ENCODE measurements at places on chromosomes 12 and 14. TPM values are rescaled to one million over a fixed set of nuclear protein-coding genes. Genes with fewer than 3 reads are reported as not detected.

DENND5B gene
- total RNA-seq = 0.33 TPM

DNA sequence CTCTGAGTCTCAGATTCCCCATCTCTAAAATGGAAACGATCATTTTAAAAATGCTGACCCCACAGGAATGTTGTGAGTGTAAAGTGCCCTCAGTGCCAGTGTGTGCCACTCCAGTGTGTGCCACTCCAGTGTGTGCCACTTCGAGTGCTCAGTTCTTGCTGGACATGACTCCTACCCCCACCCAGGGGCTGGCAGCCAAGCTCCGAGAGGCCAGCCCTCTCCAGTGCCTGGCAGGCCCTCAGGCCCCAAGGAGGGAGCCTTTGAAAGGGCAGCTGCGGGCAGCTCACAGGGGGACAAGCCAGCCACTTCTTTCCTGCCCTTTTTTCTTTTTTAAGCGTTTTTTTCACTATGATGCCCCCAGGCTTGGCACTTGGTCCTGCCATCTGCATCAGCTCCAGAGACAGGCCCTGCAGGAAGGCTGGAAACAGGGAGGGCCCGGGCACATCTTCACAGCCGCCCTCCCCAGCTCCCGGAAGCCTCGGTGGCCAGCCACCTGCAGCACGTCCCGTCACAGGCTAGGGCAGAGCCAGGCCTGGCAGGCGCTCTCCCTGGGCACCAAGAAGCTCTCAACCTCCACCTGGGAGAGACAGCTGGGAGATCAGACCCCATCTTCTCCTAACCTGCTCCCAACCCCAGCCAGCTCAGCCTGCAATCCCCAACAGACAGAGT, 29.8 kb downstream of the NCOR2 start:
- H3K4me3 ChIP-seq = no peak overlapping the region
- no peaks in the 10 kb centered on the region for H3K27me3 ChIP-seq
- peaks cover 15% of the 10 kb centered on the region for H3K4me1 ChIP-seq
- H3K27ac ChIP-seq = no peak overlapping the region
- no peak for DNase-seq
- H3K36me3 ChIP-seq = no peaks in the 10 kb centered on the region

GRCh38 chr14:73237219-73237785, at the start of gene PAPLN:
TSS of gene PAPLN (plus strand) at chr14:73237506. CDS start at chr14:73239779, 2,273 bp downstream.
- H3K27ac ChIP-seq = no peak within 1 kb of the TSS
- H3K4me1 ChIP-seq = peaks cover 16% of the 10 kb centered on the region
- peak within 1 kb of the TSS; percentile 67 for H3K4me3 ChIP-seq
- H3K27me3 ChIP-seq = peaks cover 82% of the 10 kb centered on the region

DNA sequence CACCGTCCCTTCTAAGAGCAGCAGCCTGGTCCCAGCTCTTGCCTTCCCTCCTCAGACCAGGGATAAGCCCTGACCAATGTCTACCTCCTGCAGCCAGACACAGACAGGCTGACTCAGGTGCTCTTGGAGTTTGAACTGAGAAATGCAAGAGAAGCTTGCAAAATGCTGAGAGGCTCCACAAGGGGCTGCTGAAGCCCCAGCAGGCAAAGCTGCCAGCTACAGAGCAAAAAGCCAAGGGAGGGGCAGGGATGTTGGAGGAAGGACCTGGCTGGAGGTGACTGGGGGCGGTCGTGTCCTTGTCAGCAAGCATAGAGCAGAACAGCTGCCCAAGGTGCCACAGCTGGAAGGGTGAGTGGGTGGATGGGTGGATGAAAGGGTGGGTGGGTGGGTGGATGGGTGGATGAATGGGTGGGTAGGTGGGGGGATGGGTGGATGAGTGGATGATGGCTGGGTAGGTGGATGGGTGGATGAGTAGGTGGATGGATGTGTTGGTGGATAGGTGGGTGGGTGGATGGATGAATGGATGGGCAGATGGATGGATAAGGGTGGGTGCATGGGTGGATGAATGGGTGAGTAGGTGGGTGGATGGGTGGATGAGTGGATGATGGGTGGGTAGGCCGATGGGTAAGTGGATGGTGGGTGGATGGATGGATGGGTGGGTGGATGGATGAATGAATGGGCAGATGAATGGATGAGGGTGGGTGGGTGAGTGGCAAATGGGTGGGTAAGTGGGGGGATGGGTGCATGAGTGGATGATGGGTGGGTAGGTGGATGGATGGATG, 4.0 kb upstream of the INF2 start:
- peaks cover 6% of the 10 kb centered on the region for H3K27me3 ChIP-seq
- peak overlapping the region; percentile 78 for H3K27ac ChIP-seq
- H3K4me3 ChIP-seq = peak overlapping the region; percentile 7
- no peaks in the 10 kb centered on the region for H3K36me3 ChIP-seq
- DNase-seq = no peak

HAL gene
- 0.14 TPM for total RNA-seq

- DNase-seq = no peak
- H3K4me1 ChIP-seq = no peaks in the 10 kb centered on the region
- no peak overlapping the region for H3K4me3 ChIP-seq
- no peaks in the 10 kb centered on the region for H3K27me3 ChIP-seq
Observed at GRCh38 chr12:21788089-21788983, 13.8 kb upstream of the KCNJ8 start.
